GDM1 (cell line): ENCODE measurements at places on chromosomes 7 and 10.

DNA sequence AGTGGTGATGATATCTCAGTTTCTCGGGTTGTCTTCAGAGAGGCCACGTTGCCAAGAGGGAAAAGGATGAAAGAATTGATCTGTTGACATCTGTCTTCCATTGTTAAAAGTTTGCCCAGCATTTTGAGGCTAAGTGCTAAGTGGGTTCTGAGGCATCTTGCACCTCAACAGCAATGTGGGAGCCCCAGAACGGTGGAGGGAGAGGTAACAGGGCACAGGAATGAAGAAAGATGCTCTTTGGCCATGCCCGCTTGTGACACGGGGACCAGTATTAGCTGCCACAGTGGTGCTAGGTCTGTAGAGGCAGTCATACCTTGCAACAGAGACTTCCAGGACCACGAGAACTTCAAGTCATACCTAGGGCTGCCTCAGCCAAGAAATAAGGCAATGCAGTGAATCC lies 106.6 kb upstream of the NUPR2 start:
- no peak for DNase-seq

GRCh38 chr7:16084370-16084769 lies 337.0 kb downstream of the CRPPA start:
- no peak for DNase-seq

GRCh38 chr7:121961089-121961867 lies 88.3 kb downstream of the PTPRZ1 start:
- no peak for DNase-seq

- no peak for DNase-seq
Observed at GRCh38 chr7:127221731-127222130, 31.0 kb downstream of the GRM8 start.

GRCh38 chr10:29104661-29105399 lies 184.0 kb upstream of the LYZL1 start:
- no peak for DNase-seq

DNA sequence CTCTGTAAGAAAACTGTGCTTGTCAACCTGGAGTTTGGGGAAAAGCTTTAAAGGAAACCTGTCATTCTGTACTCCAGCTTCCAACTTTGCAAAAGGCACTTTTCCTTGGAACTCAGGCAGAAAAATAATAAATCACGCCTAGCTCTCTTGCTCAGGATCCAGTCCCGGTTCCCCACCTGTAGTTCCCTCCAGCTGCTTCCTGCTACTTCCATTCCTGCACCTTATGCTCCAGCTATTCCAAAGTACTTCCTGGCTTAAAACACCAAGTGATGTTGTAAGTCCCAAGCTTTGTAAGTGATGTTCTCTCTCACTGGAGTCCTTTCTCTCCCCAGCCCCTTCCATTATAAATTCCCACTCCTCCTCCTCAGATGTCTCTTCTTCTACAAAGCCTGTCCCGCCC lies 98.6 kb downstream of the GRM8 start:
- no peak for DNase-seq

- no peak for DNase-seq
Observed at GRCh38 chr7:156897673-156898072, 4.7 kb upstream of the LMBR1 start.

DNA sequence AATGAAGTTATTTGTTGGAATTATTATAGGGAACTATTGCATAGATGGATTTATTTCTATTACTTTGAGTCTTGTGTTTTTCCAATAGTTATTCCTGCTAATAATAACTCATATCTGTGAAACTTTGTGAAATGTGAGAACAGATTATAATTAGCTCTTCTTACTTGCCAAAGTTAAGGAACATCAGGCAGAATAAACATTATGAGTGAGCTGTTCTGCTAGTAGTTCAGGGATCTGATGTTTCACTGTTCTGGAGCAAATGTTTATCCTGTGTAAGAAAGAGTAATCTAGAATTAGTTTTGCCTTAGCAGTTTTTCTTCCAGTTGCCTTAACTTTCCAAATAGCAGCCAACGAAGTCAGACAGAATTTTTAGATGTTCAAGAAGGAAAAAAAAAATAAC lies 245.2 kb upstream of the PLXDC2 start:
- DNase-seq, result no peak

DNA sequence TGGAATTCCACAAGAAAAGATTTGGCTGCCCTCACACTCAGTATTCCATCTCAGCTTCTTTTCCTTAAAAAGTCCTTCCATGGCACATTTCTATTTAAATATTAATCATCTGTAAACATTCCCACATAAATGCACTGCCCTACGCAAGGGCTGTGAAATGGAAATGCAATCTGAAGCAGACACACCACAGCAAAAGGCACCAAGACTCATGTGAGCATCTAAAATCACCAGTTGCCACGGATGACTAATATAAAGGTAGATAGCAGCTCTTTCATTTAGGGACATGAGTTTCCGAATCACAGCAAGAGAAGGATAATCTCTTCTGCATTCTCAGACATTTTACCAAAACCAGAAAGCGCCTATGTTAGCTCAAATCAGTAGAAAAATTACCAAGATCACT lies 31.6 kb downstream of the COA1 start:
- no peak for DNase-seq

DNA sequence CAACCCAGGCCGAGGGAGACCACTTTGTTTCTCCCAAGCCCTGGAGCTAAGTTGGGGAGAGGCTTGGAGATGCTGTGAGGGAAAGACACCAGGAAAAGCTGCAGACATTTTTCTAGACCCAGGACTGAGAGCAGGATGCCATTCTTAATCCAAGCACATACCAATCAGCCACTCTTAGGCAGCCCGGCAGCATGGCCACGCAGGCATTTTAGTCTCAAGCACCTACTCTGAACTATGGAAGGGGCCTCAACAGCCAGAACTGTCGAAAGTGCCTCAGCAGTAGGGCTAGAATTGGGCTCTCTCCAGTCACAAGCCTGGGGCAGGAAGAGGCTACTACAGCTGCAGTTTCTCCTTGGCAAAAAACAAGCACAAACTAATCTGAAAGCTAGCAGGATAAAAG lies 57.8 kb downstream of the GCC1 start:
- no peak for DNase-seq

GRCh38 chr10:22315455-22316285 lies 518 bp upstream of the COMMD3 start:
- DNase-seq, result no peak

DNA sequence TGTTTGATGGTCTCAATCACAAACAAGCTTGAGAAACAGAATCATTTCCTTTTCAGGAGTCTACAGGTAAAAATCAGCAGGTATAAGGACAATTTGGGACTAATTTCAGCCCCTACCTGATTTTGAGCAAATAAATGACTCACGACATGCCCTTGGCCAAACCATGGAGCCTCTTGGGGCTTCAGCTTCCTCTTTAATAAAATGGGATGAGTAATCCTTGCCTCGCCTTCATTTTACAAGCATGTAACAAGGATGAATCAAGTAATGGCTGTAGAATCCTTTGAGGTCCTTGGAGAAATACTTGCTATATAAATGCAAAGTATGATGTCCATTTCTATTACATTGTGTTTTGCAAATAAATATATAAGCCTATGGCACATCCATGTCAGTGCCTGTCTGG lies 212.8 kb upstream of the PODXL start:
- no peak for DNase-seq

- no peak for DNase-seq
Observed at GRCh38 chr10:127168261-127168660, 28.1 kb downstream of the INSYN2A start.

DNA sequence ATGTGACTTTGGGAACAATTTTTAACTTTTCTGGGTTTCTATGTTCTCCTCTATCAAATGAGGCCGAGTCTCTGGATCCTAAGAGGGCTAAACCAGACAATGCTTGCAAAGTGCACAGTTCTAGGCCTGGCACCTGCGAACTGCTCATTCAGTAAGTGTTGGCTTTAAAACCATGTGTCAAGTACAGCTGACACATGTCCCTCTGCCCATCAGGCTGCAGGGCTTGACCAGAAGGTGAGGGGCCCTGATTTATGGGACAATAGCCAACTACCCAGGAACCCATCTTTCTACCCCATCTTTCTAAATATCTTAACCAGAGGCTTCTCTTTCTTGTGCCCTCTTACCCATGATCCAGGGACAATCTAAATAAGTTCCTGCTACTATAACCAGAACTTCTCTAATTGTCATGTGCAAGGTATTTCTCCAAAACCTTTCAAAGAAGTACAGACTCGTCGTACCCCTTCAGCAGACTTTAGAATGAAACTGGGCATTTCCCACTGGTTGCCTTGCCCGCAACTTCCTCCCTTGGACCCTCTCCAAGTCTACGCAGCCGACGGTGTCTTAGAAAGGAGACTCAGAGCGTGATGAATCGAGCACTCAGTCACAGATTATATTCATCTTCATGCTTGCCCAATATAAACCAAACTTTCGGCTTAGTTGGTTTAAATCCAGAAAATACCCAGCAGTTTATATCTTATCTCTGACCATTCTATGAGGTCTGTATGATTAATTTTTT lies 69.8 kb upstream of the STEAP1B start:
- DNase-seq, result no peak
